ENCODE measurements at places on chromosomes 7 and 10.

GRCh38 chr7:36305226-36305625 is 84.4 kb upstream of the ANLN start:
- no peak for DNase-seq

- DNase-seq = no peak
These were observed 19.6 kb downstream of the AKR1C1 start for GRCh38 chr10:4982764-4983226.

DNA sequence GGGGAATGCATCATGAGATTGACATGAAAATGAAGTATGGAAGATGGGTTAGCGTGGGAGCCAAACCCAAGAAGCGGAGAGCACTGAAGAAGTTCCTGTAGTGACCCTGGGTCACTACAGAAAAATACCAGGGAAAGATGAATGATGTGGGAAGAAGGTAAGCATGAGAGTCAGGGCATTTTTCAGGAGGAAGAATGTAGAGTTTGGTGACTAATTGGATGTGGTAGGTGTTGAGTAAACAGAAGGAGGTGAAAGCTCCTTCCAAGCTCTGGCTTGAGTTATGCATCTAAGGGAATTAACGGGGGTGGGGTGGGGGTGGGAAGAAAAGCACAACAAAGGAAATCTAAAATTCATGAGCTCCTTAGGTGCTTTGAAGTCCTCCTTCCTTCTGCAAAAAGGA is 238.1 kb upstream of the AOAH start:
- no peak for DNase-seq

GRCh38 chr7:127550247-127550646 is 35.1 kb downstream of the GCC1 start:
- no peak for DNase-seq

DNA sequence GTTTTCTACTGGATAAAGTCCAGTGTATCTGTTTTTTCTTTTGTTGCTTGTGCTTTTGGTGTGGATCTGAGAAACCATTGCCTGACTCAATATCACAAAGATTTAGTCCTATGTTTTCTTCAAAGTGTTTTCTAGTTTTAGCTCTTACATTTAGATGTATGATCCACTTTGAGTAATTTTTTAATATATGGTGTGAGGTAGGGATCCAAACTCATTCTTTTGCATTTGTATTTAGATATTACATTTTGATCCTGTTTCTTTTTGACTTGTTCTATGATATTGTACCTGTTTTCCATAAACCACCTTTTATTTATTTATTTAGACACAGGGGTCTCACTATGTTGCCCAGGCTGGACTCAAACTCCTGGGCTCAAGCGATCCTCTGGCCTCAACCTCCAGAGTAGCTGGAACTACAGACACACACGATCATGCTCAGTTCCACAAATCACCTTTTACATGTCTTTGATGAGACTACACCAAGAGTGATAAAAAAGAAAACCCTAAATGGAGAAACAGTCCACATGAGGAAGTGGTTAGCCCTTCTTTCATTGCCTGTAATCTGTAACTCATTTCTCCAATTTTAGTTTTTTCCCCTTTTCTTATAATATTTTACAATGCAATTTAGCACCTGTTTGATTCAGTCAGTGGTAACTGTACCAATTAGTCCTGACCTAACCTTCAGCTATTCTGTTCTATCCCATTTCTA is 86.0 kb downstream of the SLC37A3 start:
- DNase-seq = no peak

DNA sequence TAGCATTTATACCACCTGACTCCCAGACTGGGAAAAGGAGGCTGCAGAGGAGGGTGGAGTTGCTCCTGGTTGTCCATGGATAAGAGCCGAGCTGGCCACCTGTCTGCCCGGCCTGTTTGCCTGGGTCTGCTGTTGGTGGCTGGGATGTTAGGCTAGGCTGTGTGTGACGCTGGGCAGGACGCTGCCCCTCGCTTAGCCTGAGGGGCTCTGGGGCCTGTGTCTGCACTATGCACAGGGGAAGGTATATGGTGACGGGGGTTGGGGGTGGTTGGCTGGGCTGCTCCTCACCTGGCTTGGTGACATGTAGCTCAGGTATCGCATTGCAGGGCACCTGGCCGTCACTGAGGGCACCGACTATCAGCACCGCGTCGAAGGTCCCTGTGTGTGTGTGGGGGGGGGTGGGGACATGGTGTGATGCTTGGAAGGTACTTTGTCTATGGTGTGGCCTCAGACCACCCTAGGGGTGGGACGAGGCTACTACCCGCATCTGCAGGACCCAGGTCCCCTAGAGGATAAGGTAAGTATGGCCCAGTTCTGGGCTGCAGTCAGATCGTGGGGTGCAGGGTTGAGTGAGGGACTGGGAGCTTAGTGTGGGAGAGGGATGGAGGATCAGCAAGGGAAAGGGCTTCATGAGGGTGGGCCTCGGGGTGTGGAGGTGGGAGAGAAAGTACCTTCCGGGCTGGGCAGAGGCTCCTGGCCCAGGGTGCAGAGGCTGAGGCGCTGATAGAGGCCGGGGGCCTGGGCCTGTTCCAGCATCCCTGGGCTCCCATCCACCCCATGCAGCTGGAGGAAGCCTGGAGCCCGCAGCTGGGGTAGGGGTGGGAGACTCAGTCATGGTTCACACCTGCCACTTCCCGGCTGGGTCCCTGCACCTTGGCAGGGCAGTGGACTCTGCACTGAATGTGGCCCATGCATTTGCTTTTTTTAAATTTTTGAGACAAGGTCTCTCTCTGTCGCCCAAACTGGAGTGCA is 2.3 kb downstream of the METTL27 start:
- DNase-seq = no peak

- no peak for DNase-seq
These were observed 13.6 kb downstream of the VPS50 start for GRCh38 chr7:93245525-93246432.

- DNase-seq = no peak
These were observed 38.2 kb upstream of the CUX1 start for GRCh38 chr7:101779267-101779666.

DNA sequence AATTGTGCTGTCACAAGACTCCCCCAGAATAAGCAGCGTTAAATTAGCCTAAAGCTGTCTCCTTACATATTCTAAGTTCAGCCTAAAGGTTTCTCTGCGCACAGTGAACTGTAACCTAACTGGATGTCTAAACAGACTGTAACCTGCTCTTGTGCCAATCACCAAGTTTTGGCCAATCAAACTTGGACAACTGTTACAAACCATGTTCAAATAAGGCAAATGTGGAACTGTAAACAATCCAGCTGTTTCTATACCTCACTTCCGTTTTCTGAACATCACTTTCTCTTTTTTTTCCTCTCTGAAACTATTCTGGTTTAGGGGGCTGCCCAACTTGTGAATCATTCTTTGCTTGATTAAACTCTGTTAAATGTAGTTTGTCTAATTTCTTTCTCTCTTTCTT is 252.2 kb upstream of the HABP2 start:
- no peak for DNase-seq

DNA sequence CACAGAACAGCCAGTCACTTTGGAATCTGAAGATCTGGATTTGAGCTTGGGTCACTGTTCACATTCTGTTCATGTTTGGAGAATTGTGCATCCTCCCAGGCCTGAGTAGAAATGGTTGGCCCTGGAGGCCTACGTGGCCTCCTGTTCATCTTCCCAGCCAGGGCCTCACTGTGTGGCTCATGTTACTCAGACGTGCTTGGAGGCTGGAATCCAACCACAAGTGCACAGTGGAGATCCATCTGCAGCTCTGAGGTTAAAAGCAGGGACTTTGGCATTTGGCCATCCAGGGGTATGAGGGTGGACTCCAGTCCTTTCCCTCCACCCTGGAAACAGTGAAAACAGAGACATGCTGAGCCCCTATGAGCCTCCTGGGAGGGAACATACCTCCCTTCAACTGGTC is 709.0 kb upstream of the IGFBP3 start:
- DNase-seq = peak; percentile 55

DNA sequence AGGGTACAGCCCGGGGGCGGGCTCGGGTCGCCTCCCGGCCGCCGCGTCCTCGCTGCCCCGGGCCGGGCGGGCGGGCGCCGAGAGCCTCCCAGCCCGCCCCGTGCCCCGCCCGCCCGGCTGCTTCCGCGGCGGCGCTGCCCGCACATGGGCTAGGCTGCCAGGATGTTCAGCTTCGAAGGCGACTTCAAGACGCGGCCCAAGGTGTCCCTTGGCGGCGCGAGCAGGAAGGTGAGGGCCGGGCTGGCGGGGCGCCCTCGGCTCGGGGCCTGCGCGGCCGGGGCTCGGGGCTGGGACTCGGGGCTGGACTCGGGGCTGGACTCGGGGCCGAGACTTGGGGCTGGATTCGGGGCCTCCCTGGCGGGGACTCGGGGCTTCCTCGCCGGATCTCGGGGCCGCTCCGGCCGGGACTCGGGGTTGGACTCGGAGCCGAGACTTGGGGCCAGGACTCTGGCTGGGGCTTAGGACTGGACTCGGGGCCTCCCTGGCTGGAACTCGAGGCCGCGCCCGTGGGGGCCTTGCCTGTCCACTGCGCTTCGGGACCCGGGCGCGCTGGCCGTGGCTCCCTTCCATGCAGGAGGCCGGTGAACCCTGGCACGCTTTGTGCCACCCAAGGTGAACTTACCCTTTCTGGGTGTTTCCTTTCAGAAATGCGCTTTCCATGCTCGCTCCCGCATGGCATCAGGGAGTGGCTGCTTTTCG is 534 bp downstream of the UBE3C start:
- DNase-seq = peak; percentile 24

- DNase-seq = no peak
These were observed 17.1 kb downstream of the BMPR1A start for GRCh38 chr10:86773498-86773897.

DNA sequence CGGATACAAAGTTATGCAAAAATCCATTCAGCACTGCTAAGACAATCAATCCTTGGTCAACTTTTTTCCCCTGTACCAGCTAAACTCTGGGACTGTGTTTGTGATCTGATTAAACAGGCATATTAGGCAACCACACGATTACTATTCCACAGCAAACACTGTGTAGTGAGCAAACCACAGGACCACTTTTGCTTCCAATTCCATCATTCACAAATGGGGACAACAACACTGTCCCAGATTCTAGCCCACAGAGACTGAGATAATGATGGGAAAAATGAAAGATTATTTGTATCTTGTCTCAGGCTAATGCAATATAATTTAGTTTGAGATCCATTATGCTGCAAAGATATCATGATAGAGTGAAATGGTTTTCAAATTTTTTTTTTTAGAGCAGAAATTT is 163.7 kb upstream of the AOAH start:
- DNase-seq = no peak

DNA sequence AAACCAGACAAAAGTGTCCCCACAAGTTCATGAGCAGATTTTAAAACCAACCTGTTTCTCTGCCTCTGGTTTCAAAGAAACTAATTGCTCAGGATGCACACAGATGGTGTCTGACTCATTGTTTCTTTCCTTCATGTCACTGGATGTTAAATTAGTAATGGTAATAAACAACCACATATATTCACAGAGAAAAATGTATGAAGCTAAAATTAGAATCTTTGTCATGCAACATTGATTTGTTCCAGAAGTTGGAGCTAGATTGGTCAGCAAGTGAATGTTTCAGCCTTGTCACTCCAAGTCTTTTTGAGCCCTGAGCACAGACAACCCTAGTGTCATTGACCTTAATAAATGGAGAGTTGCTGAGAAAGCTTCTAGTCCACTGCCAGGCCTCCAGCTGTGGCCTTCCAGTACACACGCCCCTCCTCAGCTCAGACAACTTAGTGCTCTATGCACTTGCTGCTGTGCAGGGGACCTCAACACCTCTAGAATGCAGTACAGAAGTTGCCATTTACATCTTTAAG is 175.9 kb downstream of the CCDC71L start:
- DNase-seq = no peak

DNA sequence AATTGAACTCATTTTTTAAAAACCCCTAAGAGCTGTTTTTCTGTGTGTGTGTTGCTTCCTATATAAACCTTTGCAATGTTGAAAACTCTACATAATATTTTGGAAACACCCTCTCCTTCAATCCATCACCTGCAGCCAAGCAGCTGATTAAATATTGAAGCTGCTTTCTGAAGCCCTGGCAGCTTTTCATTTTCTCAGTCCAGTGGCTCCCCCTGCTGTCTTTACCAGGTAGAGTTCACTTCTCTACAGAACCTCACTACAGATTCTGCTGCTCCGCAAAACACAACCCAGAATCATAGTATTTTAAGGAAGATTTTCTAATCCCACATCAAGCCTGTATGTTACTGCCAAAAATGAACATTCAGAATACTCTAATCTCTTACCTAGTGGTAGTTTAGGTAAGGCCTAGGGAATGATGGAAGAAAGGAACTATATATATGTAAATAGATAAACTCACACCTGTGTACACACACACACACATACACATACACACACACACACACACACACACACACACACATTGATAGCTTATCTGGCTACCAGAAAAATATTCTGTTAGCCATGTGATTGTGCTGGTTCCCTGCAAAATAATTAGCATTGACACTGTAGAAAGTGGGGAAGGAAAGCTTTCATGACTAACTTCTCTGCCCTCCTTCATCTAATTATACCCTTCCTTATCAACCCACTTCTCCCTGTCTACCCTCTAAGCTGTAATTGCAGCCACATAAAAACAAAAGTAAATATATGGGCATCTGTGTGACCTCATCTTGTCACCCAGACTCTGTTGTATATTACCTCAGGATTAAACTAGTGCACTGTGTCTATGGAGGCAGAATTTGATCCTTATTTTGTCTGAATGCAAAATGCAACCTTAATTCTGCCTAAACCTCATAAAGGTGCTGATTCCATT is 229.5 kb upstream of the FZD1 start:
- DNase-seq = peak; percentile 25

- peak; percentile 55 for DNase-seq
These were observed 1.0 kb downstream of the NXPH1 start for GRCh38 chr7:8434290-8435002.

- DNase-seq = no peak
These were observed 55.6 kb downstream of the STEAP1B start for GRCh38 chr7:22444181-22444971.

- DNase-seq = no peak
These were observed 106.2 kb downstream of the RTKN2 start for GRCh38 chr10:62162261-62162981.

GRCh38 chr7:44057181-44057848 is 8.1 kb downstream of the PGAM2 start:
- DNase-seq = no peak

DNA sequence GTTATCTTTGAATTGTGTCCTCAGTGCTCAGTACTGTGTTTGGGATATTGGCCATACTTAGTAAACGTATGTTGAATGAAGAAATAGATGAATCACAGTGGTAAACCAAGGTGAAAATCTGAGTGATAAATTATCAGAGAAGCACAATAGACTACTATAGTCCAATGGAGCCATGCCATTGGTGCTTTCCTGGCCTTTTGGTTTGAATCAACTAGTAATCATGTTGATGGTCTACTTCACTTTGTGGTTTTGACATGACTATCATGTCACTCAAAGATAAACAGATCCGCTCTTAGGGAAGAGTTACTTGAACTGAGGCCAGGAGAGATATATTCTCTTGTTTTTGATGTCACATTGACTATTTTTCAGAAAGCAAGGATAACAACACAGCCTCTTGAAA is 86.1 kb upstream of the IGFBP3 start:
- no peak for DNase-seq

All from BE2C (cell line).